ENCODE measurements at places on chromosomes 7 and 10.

DNA sequence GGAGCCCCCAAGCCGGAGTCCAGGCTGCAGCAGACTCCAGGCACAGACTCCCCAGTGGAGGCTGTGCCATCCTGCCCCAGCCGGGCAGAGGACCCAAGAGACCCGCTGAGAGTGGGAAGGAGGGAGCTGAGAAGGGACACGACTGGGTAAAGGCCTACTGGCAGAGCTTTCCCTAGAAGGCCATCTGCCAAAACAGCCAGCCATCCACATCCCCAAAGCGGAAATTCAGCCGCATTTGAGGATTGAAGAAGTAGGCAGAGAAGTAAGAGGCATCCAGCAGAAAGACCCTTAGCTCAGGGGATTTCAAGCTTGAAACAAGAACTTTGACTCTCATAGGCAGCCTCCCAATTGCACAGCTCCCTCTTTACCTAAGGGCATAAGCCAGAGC, 857 bp downstream of the CPXM2 start:
- no peak for DNase-seq

DNA sequence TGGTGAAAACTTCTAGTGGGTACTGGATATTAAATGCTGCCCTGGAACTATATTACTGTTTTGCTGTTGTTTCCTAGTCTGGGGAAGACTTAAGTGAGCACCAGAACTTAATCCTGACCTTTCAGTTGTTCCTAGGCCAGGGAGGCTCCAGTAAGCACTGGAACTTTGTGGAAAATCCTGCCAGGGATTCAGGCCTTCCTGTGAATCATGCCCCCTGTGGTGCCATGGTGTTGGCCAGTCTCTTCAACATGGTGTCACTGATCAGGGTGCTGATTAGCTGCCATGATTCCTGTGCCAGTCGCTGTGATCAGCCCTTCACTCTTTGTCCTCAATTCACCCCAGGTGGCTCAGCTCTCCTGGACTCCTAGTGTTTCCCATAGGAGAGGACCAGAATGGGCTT, 8.5 kb upstream of the AOAH start:
- no peak for DNase-seq

DNA sequence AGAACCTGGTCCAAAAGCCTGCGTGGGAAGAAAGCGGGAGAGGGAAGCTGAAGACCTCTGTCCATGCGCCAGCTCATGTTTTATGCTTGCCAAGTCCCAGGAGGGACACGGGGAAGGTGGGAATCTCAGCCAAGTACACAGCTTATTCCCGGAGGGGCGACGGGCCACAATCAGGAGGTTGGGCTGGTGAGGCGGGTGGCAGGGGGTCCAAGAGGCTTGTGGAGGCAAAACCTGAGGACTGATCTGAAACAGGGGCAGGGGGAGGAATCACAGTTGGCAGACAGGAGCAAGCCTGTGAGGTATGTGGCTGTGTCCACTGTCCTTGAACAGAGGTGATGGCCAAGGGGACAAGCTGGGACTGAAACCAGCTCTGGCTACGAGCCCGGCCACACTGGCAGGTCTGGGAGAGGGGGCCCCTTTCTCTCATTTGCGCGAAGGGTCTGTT, 38.0 kb upstream of the LEP start:
- DNase-seq = no peak

DNA sequence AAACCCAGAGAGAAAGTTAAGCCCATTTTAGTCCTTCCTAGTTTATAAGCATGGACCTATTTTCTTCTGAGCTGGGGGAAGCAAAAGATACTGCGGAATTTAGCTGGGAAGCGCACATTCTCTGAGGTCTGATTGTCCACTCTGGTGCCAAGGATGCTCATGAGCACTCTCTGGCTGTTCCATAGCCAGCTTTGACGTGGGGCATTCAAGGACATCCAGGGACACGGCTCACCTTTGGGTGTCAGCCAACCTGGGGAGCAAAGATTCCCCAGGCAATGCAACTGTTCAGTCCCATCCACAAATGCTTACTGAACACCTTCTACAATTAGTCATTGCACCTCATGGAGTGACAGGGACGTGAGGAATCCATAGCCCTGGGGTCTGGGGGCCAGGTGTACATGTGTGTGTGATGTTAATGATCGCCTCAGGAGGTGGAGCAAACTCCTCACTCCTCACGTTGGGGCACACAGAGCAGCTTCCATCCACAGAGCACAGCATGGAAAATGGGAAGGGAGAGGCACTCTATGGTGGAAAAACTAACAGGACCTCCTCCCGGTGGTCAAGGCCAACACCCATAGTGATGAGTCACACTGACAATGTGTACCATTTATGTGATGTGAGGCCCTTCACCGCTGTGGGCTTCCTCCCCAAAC, 67.5 kb upstream of the IGFBP3 start:
- DNase-seq = no peak

DNA sequence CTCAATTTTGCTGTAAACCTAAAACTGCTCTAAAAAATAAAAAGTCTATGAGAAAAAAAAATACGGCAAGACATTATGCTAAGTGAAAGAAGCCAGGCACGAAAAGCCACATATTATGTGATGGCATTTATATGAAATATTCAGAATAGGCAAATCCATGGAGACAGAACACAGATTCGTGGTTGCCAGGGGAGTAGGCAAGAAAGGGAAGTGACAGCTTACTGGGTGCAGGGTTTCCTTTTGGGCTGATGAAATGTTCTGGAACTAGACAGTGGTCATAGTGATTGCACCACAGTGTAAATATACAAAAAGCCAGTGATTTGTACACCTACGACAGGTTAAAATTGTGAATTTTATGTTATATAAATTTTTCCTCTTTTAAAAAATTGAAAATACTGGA, 41.3 kb upstream of the GLI3 start:
- DNase-seq = no peak

DNA sequence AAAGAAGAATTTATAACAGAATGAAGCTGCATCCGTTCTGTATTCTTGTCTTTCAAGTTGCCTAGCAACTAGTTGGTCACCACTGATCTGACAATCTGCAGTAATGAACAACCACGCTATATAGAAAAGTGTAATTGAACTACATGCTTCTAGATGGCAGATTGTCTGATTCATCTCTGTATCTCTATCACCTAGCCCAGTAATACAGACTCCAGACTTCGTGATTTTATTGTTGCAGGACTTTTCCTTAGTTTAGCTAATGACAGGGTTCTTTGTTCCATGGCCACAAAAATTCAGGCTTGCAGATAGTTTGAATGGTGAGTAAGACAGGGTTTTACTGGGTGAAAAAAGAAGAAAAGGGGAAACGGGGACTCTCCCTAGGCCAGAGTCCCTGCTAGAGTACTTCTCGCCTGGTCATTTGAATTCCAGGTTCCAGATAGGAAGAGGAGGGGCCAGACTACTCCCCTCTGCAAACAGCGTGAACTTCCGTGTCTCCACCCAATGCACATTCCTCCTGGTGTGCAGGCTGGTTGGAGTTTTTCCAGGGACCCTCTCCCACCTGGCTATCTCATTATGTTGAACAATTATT, 45.9 kb downstream of the COL1A2 start:
- no peak for DNase-seq

DNA sequence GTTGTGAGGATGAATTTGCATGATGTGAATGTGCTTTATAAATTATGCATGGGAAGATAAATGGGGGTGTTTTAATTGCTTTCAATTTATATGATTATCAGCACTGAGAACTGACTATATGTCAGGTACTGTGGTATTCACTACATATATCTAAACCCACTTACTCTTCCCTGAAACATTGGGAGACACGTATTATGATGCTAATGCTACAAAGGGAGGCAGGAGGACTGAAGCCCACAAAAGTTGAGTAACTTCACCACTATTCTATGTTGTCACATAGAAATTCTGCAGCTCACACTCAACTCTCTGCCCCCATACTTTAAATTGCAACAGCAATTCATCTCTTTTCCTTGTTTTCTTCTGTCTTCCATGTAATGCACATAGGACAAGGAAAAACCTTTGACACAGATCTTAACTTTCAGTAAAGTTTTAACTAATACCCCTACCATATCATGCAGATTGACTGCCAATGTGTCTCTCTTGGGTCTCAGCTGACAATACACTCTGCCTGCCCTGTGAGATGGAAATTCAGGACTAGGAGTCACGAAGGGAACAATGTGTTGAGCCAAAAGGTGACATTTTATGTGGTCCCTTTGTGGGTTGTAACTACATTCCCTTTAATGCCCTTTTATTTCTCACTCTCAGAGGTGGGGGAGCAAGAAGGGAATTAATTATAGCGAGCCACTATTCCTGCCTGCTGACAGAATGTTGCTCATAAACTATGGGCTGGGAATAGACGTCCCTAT, 691.0 kb upstream of the SORCS1 start:
- DNase-seq = no peak

- no peak for DNase-seq
Observed at GRCh38 chr10:132306864-132307751, 642 bp downstream of the STK32C start.

DNA sequence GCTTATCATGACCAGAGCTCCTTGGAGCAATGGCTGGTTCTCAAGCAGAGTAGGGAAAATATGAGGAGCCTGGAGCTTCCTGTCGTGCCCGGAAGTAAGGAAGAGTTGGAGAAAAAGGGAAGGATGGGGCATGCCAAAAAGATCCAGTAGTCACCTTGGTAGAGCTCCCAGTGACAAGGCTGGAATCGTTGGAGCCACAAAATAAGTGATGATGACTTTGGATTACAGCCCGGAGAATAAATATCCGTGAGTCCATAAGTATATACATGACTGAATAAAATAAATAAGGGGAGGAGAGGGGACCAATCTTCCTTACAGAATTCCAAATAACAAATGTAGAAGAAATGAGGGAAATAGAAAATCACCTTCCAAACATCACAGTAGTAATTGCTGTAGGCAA, 29.3 kb downstream of the LMTK2 start:
- no peak for DNase-seq

DNA sequence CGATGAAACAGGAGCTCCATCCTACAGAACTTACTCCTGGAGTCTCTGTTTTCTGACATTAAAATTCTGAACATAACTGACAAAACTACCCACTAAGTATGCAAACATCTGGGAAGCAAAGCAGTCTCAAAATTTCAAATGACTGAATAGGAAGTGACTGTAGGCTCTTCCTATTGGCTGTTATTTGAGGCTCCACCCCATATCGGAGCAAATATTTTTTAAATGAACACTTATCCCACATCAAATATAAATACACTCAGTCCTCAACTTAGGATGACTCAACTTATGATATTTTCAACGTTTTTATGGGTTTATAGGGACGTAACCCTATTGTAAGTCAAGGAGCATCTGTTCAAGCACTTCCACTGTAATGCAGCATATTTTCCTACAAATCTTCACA, 8.8 kb downstream of the HSPA12A start:
- DNase-seq = no peak

DNA sequence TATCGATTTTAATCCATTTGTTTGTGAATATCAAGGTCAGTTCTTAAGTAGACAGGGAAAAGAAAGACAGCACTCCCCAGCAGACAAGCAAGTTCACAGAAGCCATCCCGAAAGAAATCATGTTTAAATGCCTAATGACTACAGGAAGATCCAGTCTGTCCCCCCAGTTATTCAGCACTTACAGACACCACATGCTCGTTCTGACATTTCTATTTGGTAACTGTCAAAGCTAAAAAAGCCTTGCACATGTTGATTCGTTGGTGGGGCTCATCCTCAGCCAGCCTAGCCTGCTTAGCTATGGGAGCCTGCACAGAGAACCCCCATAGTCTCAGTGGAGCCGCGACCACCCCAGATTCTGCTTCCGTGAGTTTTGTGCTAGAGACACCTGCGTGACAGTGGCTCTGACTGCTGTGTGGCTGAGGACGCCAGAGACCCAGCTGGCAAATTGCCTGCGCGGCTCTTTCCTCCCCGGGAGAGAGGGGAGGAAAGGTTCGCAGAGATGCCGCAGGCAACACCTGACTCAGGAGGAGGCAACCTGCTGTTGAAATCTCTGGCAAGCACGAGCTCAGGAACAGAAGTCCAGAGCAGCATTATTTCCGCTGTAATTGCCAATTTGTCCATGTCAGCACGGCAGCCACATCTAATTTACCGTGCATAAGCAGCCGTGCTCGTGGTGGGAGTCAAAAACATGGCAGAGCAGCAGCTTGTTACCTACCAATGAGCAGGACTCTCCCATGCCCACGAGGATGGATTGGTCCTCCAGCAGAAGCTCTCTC, 194.2 kb downstream of the GPAM start:
- DNase-seq = no peak

DNA sequence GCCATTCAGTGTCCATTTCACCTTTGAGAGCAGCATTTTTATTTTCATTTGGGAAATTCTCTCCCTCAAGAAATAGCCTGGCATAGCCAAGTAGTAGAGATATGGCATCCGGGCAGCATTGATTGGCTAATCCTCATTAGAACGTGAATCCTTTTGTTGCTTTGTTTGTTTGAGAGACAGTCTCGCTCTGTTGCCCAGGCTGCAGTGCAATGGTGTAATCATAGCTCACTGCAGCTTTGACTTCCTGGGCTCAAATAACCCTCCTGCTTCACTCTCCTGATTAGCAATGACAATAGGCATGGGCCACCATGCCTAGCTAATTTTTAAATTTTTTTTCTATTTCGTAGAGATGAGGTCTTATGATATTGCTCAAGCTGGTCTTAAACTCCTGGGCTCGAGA, 1174.9 kb upstream of the AUTS2 start:
- DNase-seq = no peak

- no peak for DNase-seq
Observed at GRCh38 chr10:63699785-63700613, 178.8 kb downstream of the REEP3 start.

GRCh38 chr10:114753126-114753525, 68.5 kb upstream of the FHIP2A start:
- DNase-seq = no peak

DNA sequence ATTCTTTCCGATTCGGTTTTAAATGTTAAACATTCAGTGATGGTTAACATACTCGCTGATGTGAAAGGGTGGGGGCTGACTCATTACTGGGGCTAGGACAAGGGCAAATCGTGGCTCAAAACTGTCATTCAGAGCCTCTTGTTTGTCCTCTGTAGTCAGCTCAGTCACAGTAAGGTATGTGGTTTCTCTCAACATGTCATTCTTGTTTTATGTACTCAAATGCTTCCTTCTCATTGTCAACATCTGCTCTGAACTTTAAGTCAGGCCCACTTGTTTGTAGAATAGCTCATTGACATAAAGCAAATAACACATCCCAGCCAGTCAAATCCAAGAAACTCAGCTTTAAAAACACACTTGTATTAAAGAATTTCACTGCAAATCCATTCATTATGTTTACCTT, 7.3 kb downstream of the SLC16A9 start:
- no peak for DNase-seq
